ENCODE measurements at places on chromosomes 13 and 19. TPM values are rescaled to one million over a fixed set of nuclear protein-coding genes. Genes with fewer than 3 reads are reported as not detected.

DNA sequence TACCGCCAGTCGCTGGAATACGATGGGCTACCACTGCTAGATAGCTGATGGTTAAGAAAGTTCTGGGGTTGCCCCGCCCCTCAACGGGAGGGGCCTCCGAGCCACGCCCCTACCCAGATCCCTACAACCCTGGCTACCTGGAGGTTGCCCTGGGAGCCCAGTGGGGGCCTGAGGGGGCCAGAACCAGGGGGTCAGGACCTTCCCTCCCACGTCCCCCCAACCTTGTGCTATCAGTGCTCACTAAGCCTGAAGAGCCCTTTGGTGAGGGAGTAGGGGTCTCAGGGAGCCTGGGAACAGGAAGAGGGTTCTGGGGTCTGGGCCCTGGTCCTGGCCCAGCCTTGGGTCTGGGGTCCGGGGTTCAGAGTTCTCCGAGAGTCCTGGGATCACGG, 8.9 kb downstream of the OCEL1 start:
- peaks cover 2% of the 10 kb centered on the region for H3K27me3 ChIP-seq
- H3K27ac ChIP-seq, result no peak overlapping the region
- H3K4me1 ChIP-seq, result peaks cover 6% of the 10 kb centered on the region
- H3K4me3 ChIP-seq, result peak overlapping the region; percentile 69

GRCh38 chr19:7772752-7773291, 9.8 kb downstream of the CLEC4M start:
- no peaks in the 10 kb centered on the region for H3K36me3 ChIP-seq
- H3K4me3 ChIP-seq, result no peak overlapping the region
- peak overlapping the region; percentile 34 for H3K27ac ChIP-seq
- DNase-seq, result no peak

GRCh38 chr19:3698386-3698950, 1.8 kb downstream of the PIP5K1C start:
- H3K36me3 ChIP-seq, result no peaks in the 10 kb centered on the region
- H3K4me3 ChIP-seq, result no peak overlapping the region
- no peak for DNase-seq
- no peak overlapping the region for H3K27ac ChIP-seq
- H3K27me3 ChIP-seq, result no peaks in the 10 kb centered on the region
- peaks cover 5% of the 10 kb centered on the region for H3K4me1 ChIP-seq

DNA sequence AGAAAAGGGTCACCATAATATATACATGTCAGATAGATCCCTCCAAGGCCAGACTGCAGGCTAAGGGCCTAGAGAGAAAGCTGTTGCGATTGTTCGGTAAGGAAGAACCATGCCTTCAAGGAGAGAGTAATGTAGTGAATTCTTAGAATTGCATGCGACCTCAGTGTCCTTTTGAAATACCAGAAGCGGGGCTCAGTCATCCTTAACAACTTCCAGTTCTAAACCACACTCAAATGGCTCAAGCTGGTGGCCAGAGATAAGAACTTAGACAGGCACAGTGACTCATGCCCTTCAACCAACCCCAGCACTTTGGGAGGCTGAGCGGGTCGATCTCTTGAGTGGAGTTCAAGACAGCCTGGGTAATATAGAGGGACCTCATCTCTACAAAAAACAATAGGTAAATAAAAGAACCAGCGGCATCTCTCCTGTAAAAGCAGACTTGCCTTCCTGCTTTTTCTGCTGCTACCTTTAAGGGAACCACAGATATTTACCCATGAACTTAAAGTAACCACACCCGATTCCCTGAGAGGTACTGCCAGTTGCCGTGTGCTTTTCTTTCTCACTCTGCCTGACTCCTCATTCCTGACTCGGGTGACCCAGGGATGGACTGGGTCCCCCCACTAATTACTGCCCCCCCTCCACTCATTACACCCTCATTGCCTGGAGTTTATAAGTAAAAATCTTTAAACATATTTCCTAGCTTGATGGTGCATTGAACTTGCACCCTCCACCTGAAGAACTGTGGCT, 15.4 kb upstream of the SIGLEC6 start:
- no peaks in the 10 kb centered on the region for H3K36me3 ChIP-seq
- no peak overlapping the region for H3K4me3 ChIP-seq
- H3K27me3 ChIP-seq, result peaks cover 76% of the 10 kb centered on the region
- DNase-seq, result no peak

GRCh38 chr13:45773236-45773635, 71.1 kb downstream of the CBY2 start:
- no peak overlapping the region for H3K4me3 ChIP-seq
- H3K36me3 ChIP-seq, result no peaks in the 10 kb centered on the region
- no peaks in the 10 kb centered on the region for H3K27me3 ChIP-seq

GRCh38 chr13:102325321-102325720, 76.5 kb downstream of the FGF14 start:
- H3K36me3 ChIP-seq, result no peaks in the 10 kb centered on the region
- no peak overlapping the region for H3K4me3 ChIP-seq
- no peak for DNase-seq
- H3K4me1 ChIP-seq, result no peaks in the 10 kb centered on the region
- no peak overlapping the region for H3K27ac ChIP-seq

DNA sequence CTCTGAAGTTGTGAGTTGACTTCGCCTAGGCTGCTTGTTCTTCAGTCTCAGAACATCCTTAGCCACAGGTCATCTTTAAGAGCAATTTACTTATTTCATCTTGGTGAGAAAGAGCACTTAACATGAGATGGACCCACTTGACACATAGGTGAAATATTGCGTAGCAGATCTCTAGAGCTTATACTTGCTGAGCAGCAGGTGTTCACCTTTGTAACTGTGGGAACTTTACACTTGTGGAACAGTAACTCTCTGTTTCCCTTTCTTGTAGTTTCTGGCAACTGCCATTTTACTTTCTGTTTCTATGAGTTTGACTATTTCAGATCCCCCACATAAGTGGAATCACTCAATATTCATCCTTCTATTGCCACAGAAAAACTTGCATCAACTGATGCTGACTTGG, 95.7 kb downstream of the SLC10A2 start:
- H3K27me3 ChIP-seq, result no peaks in the 10 kb centered on the region
- H3K4me3 ChIP-seq, result no peak overlapping the region
- no peaks in the 10 kb centered on the region for H3K36me3 ChIP-seq
- no peak for DNase-seq
- H3K27ac ChIP-seq, result no peak overlapping the region

- H3K27ac ChIP-seq, result no peak overlapping the region
- H3K4me3 ChIP-seq, result no peak overlapping the region
- DNase-seq, result no peak
- H3K27me3 ChIP-seq, result no peaks in the 10 kb centered on the region
Observed at GRCh38 chr13:31111136-31111535, 50.6 kb downstream of the HSPH1 start.

- H3K36me3 ChIP-seq, result no peaks in the 10 kb centered on the region
- no peak for DNase-seq
- H3K4me3 ChIP-seq, result no peak overlapping the region
- no peaks in the 10 kb centered on the region for H3K27me3 ChIP-seq
Observed at GRCh38 chr13:66069570-66069969, 1160.6 kb downstream of the PCDH9 start.

GRCh38 chr19:43574424-43575155, 737 bp downstream of the XRCC1 start:
- DNase-seq, result no peak
- peaks cover 11% of the 10 kb centered on the region for H3K27me3 ChIP-seq
- H3K4me1 ChIP-seq, result peaks cover 10% of the 10 kb centered on the region
- peak overlapping the region; percentile 99 for H3K4me3 ChIP-seq
- peaks cover 9% of the 10 kb centered on the region for H3K36me3 ChIP-seq
- peak overlapping the region; percentile 94 for H3K27ac ChIP-seq

GRCh38 chr19:55345818-55346724, 6.4 kb downstream of the KMT5C start:
- peaks cover 3% of the 10 kb centered on the region for H3K36me3 ChIP-seq
- no peak overlapping the region for H3K27ac ChIP-seq
- no peak overlapping the region for H3K4me3 ChIP-seq
- no peak for DNase-seq
- peaks cover 9% of the 10 kb centered on the region for H3K4me1 ChIP-seq

- DNase-seq, result peak; percentile 8
- no peak within 1 kb of the TSS for H3K27ac ChIP-seq
- peak within 1 kb of the TSS; percentile 78 for H3K4me3 ChIP-seq
- H3K36me3 ChIP-seq, result no peaks in the 10 kb centered on the region
- peaks cover 4% of the 10 kb centered on the region for H3K4me1 ChIP-seq
- H3K27me3 ChIP-seq, result peaks cover 30% of the 10 kb centered on the region
Observed at GRCh38 chr19:56476651-56477428, at the start of gene ZNF667. Gene ZNF667, minus strand, starts transcription at chr19:56477345. Its CDS starts 14,975 bp downstream, at chr19:56462370.

DNA sequence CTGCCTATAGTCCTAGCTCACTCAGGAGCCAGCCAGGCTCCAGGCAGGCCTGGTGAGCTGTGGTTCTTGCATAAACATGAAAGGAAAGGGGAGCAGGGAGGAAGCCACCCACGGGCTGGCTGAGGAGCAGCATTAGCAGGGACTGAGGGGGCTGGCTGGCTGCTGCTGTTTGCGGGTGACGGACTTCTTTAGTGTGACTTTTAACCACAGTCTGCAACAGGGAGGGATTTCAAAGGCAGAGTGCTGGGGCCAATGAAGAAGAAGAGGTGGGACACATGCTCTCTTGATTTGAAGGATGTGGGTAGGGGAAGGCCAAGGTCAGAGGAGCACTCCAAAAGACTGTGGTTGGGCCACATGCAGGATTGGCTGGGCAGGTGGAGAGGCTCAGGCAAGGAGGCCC, 223.0 kb downstream of the DNAJC15 start:
- no peak overlapping the region for H3K4me3 ChIP-seq
- H3K36me3 ChIP-seq, result no peaks in the 10 kb centered on the region
- DNase-seq, result no peak
- no peaks in the 10 kb centered on the region for H3K4me1 ChIP-seq
- H3K27ac ChIP-seq, result no peak overlapping the region

GRCh38 chr19:5987077-5987818, 9.3 kb upstream of the RANBP3 start:
- H3K4me3 ChIP-seq, result peak overlapping the region; percentile 42
- H3K4me1 ChIP-seq, result peaks cover 29% of the 10 kb centered on the region
- no peaks in the 10 kb centered on the region for H3K36me3 ChIP-seq
- H3K27me3 ChIP-seq, result no peaks in the 10 kb centered on the region

DNA sequence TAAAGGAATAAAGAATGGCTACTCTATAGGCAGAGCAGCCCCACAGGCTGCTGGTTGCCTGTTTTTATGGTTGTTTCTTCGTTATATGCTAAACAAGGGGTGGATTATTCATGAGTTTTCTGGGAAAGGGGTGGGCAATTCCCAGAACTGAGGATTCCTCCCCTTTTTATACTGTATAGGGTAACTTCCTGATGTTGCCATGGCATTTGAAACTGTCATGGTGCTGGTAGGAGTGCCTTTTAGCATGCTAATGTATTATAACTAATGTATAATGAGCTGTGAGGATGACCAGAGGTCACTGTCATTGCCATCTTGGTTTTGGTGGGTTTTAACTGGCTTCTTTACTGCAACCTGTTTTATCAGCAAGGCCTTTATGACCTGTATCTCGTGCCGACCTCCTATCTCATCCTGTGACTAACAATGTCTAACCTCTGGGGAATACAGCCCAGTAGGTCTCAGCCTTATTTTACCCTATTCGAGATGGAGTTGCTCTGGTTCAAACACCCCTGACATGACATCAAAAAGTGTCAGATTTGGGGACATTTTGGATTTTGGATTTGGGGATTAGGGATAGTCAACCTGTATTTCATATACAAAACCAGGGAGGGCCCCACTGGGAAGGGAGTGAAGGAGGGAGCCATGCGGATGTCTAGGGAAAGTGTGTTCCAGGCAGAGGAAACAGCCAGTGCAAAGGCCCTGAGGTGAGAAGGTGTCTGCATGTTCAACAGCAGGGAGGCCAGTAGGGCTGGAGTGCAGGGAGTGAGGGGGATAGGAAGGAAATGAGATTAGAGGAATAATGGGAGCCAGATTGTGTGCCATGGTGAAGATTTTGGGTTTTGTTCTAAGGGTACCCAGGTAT, 10.9 kb downstream of the FXYD5 start:
- peaks cover 25% of the 10 kb centered on the region for H3K4me1 ChIP-seq
- H3K27ac ChIP-seq, result peak overlapping the region; percentile 61
- peaks cover 86% of the 10 kb centered on the region for H3K36me3 ChIP-seq
- DNase-seq, result no peak

- peaks cover 3% of the 10 kb centered on the region for H3K27me3 ChIP-seq
- H3K4me3 ChIP-seq, result no peak overlapping the region
- DNase-seq, result no peak
- H3K36me3 ChIP-seq, result no peaks in the 10 kb centered on the region
- H3K4me1 ChIP-seq, result peaks cover 6% of the 10 kb centered on the region
- H3K27ac ChIP-seq, result no peak overlapping the region
Observed at GRCh38 chr13:23580684-23581060, 10.5 kb downstream of the TNFRSF19 start.

DNA sequence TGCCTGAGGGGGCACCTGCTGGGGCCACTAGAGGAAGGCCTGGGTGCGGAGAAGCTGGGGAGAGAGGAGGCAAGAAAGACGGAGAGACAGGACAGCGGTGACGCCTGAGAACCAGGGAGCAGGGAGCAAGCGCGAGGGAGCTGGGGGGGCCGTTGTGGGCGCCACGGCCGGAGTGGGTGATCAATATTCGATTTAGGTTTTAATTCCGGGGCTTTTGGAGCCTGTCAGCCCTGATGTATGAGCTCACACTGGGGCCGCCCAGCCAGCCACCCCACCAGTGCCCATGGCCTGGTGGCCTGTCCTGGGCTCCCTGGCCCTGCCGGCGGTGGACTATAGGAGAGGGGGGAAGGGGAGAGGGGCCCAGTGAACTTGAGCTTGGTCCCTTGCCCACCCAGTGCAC, 8.7 kb upstream of the ERFL start:
- no peak overlapping the region for H3K4me3 ChIP-seq
- no peak for DNase-seq
- H3K27ac ChIP-seq, result no peak overlapping the region
- H3K4me1 ChIP-seq, result peaks cover 56% of the 10 kb centered on the region
- peaks cover 28% of the 10 kb centered on the region for H3K27me3 ChIP-seq

DNA sequence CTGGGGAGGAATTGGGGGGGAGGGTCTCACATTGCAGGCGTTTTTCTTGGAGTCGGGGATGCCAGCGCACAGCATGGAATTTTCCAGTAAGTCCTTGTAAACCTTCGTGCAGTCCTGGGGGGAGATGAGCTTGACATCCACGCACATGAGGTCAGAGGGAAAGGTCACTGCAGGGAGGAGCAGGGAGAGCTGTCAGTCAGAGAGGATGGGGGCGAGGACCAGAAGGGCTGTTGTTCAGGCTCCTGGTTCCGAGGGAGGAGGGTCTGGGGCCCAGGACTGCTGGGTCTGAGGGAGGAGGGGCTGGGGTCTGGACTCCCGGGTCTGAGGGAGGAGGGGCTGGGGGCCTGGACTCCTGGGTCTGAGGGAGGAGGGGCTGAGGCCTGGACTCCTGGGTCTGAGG, 4.0 kb downstream of the KLK7 start:
- no peak overlapping the region for H3K27ac ChIP-seq
- H3K36me3 ChIP-seq, result no peaks in the 10 kb centered on the region
- peaks cover 59% of the 10 kb centered on the region for H3K27me3 ChIP-seq
- no peak overlapping the region for H3K4me3 ChIP-seq
- H3K4me1 ChIP-seq, result no peaks in the 10 kb centered on the region
- DNase-seq, result no peak

The CFAP97D2 gene
- total RNA-seq, result 3.1 TPM

The TYROBP gene
- total RNA-seq, result 7.0 TPM

The POSTN gene
- total RNA-seq, result not detected

The C19orf18 gene
- total RNA-seq, result 1.2 TPM

The ATP4B gene
- total RNA-seq, result not detected

The ELSPBP1 gene
- not detected for total RNA-seq

The PGLYRP1 gene
- total RNA-seq, result not detected

The PDX1 gene
- not detected for total RNA-seq

The NLRP4 gene
- total RNA-seq, result not detected
